ENCODE measurements at places on chromosomes 4 and X.

GRCh38 chr4:148124512-148124911 is 317.7 kb downstream of the NR3C2 start:
- no peak for DNase-seq

GRCh38 chrX:133610056-133610455 is 194.8 kb upstream of the GPC4 start:
- DNase-seq, result no peak

DNA sequence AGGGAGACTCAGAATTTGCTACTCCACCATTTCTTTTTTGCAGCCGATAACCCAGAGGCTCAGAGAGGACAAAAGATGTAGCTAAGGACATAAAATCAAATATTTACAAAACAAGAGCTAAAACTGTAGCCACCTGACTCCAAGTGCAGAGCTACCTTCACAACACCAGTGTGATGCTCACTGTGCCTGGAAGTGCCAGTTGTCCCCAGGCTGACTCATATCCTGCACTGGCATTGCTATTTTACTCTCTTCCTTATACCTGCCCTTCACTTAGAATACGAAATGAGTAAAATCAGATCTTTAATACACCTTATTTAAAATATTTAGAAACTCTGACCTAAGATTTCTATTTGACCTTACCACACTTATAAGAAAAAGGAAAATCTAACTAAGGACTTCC is 39.5 kb downstream of the SLC7A11 start:
- no peak for DNase-seq

- DNase-seq, result no peak
These were observed 141.5 kb upstream of the PABPC4L start for GRCh38 chr4:134343081-134343480.

- no peak for DNase-seq
These were observed 2.0 kb downstream of the NUDT11 start for GRCh38 chrX:51494409-51494808.

- no peak for DNase-seq
These were observed 158.7 kb downstream of the SPRY1 start for GRCh38 chr4:123555233-123555806.

DNA sequence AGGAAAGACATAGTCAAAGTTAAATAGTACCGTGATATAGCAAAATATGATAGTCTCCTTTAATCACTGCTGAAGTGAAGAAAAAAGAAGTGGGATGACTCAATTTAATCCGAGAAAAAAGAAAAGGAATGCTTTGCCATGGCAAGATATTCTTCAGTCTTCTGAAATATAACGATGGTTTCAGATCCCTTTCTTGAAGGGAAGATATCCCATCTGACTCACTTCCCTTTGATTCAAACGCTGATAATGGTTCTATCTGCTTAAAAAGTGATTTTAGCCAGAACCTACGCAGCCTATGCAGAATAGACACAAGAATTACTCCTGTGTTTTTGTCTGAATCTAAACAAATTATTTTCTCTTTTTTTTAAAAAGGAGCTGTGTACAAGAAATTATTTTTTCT is 68.1 kb upstream of the FTHL17 start:
- no peak for DNase-seq

- no peak for DNase-seq
These were observed 318.6 kb downstream of the LDB2 start for GRCh38 chr4:16579866-16580265.

DNA sequence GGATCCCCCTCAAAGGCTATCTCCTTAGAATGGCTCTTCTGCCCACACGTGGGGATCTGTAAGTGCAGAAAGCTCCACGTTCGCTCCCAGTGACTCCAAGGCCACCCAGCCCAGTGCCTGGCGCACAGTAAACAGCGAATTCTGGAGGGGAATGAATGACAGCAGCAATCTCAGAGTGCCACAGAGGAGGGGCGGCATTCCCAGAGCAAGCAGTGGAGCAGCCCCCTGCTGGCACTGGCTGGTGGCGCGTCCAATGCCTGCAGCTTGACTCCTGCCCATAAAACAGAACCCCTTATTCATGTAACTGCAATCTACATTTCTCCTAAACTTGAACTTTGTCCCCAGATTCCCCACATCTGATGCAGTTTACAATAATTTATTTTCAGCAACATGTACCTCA is 6.9 kb upstream of the HELT start:
- DNase-seq, result peak; percentile 12

- no peak for DNase-seq
These were observed 575 bp downstream of the SLC25A6 start for GRCh38 chrX:1391370-1391706.

- DNase-seq, result no peak
These were observed 157.3 kb downstream of the CPEB2 start for GRCh38 chr4:15159477-15160019.

DNA sequence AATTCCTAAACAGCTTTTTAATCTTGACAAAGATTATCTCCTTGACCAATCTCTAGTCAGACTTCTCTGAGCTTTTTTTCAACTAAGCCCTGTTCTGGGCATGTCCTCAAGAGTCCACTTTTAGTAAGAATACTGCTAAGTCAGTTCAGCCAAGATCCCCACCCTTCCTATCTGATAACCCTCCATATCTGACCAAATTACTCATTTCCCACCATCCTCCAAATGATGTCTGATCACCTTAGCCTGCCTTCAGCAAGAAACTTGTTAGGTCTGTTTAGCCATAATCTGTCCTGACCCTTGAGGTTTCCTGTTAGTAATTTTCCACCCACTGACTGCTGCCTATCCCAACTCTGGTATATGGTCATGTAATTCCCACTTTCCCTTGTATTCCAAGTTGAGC is 65.2 kb downstream of the FAM13A start:
- no peak for DNase-seq

DNA sequence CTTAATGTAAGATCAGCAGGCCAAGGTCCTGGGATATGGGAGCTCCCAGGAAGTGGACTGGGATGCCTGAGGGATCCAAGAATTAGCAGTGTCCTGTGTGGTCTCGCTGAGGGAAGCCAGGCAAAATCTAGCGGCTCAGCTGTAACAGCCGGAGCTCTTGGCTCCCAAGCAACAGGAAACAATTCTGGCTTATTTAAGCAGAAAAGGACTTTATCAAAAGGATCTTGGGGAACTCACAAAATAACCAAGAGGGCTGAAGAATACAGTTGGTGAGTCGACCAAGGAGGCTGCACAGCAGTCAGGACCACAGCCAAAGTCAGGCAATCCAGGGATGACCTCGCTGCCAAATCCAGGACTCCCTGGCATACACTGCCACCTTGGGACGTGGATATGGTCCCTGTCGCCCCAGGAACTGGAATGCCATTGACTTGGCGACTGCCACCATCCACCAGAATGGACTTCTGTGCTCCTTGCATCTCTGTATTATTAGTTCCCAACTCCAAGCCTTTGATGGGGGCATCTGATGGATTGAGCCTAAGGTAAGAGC is 165.3 kb upstream of the BCOR start:
- DNase-seq, result no peak

DNA sequence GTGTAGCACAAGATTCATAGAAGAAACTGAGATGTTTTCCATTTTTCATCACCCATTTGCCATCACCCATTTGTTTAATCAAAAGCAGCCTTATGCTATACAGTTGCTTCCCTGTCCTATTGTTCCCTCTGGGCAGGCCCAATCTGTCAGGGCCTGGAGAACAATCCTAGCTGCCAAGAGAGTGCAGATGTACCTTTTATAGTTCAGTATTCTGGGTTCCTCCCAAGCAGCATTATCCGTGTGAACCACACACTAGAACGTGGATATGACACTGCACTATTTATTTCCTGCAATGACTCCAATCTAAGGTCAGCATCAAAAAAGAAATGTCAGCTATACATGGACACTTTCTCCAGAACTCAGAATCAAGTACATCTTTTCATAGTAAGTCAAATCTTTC is 269.0 kb downstream of the ADGRA3 start:
- no peak for DNase-seq

- no peak for DNase-seq
These were observed 83.0 kb upstream of the ADRA2C start for GRCh38 chr4:3683077-3683743.

DNA sequence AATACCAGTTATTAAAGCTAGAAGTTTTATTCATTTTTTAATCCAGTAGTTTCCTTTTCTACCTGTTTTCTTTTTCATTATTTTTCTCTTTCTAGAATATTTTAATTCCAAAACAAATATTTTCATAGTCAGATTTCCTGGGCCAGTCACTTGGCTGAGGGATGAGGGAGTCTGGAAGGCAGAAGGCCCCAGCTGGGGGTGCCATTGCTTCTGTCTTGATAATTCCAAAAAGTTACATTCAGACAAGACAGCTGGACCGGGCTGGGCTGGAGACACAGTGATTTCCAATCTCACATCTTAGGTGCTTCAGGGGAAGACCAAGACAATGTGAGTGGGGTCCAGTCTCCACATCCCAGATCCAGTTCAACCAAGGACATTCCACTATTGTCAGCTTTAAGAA is 263.5 kb downstream of the TMA16 start:
- no peak for DNase-seq

DNA sequence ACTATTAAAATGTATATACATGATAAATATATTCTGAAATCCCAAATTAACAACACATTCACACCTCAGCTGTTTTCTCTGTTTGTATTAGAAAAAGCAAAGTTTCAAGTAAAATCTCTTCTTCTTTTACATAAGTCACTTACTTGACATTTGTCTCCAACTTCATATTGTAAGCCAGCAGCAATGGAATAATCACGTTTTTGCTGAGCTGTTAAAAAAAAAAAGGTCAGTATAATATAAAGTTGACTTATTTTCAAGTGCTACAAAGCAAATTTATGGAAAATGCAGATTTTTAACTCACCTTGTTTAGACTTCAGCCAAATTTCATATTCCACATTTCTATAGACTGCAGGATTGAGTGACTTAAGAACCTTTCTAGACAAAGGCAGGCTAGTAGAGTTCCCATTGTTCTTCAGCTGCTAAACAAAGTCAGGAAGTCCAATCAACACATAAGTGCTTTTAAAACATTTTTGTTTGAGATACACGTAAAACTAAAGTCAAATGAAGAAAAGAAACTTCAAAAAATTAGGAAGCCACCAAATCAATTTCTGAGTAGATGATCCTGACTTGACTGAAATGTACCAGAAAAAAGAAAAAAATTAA is 25.0 kb downstream of the OTUD4 start:
- no peak for DNase-seq

DNA sequence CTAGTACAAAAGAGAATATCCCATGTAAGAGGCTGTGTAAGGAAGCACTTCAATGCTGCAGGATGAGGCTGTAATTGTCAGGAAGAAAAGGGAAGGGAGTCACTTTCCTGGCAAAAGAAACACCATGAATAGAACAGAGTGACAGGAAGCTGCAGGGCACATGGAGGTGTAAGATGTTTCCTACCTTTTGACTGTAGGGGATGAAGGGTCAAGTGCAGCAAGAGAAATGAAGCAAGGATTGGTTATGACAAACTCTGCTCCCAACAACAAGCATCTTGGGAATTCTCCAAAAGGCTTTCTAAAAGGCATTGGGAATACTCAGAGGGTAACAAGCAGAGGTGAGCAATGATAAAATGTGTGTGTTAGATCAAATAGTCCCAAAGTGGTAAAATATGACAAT is 74.3 kb upstream of the NPY2R start:
- no peak for DNase-seq

GRCh38 chrX:110006821-110007375 is 4.0 kb downstream of the TMEM164 start:
- no peak for DNase-seq

- DNase-seq, result no peak
These were observed 119.1 kb downstream of the HMGN5 start for GRCh38 chrX:81082649-81083048.

DNA sequence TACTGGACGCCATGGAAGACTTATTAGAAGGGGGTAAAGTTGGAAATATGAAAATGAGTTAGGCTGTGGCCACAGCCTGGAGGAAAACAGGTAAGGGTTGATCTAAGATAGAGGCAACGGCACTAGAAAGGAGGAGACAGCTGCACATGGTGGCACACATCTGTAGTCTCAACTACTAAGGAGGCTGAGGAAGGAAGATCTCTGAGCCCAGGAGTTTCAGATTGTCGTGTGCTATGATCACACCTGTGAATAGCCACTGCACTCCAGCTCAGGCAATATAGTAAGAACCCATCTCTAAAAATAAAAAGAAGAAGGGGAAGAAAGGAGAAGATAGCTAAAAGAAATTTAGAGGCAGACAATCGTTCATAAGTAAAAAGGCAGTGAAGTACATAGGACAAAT is 87.8 kb upstream of the SORBS2 start:
- DNase-seq, result no peak

- no peak for DNase-seq
These were observed 113.3 kb upstream of the IL13RA1 start for GRCh38 chrX:118614150-118614549.

- DNase-seq, result no peak
These were observed 121.9 kb upstream of the RPS6KA3 start for GRCh38 chrX:20388594-20388993.

DNA sequence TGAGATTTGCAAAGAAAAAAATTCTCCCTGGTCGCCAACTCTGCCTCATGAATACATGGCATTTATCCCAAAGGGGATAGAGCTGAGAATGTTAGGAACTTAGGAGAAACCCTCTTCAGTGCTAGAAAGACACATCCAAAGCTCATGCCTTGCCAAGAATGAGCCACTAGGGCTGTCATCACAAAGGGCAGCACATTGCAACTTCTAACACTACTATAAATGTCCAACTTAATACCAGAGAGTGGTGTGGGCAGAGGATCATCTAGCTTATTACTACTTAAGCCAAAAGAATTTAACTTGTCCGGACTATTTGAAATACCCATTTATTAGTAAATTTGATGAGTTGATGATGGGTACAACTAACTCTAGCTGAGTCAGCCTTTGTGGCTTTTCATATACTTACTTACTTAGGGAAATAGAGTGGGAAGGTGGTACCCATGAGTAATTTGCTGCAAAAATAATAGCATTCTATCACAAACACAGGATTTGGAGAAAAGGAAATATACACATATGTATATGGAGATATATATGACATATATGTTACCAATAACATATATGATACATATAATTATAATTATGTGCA is 66.3 kb upstream of the GAB1 start:
- no peak for DNase-seq

DNA sequence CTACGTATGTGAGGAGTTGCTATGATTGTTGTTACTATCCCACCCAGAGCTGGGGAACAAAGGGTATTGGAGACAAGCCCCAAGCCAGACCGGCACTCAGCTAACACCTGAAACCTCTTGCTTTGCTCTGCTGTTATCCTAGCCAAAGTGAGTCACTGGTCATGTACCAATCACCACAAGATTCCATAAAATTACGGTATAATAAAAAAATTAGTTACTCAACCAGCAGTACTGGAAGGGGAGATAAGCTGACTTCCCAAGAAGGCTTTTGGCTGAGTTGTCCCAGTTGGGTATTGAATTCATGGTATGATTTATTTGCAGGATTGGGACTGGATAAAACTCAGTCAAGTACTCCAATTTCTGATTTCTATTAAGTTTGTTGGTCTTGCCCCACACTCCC is 5.3 kb downstream of the EDA2R start:
- DNase-seq, result no peak

DNA sequence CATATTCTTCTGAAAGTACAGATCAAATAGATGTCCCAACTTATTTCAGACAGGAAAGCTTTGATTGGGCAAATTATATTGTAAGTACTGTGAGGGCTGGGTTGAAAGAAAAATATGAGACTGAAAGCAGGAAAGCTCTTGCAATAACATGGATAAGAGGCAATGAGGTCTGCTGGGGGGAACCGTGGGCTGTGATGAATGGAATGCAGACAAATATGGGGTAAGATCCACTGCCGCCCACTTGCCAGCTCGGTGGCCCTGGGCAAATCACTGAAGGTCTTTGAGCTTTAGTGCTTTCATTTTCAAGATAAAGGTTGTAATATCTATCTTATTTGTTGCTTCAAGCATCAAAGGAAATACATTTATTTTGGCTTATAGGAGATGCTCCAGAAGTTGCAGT is 51.0 kb downstream of the AGA start:
- DNase-seq, result no peak

Data from CD4-positive, alpha-beta T cell treated with Interferon alpha-2 for 1 hour (primary cell).